ENCODE measurements at places on chromosomes 5 and 9. TPM values are rescaled to one million over a fixed set of nuclear protein-coding genes. Genes with fewer than 3 reads are reported as not detected.
A peak's percentile ranks its signal among the peaks of the same experiment; 100 is the strongest.

DNA sequence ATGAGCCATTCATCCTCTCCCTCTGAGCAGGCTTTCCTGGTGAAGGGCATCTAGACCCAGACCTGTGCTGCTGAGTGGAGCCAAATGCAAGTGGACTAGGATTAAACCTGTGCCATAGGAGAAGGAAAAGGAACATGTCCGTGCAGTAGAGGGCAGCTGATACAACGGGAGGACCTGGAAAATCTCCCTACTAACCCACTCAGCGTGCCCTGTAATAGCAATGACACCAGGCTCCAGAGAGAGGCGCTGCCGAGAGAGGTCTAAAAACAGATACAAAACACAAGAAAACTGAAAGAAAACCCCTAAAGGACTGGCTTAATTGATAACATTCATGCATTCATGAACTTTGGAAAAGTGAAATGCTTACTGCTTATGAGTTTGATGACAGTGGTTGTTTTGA, 60.8 kb downstream of the PFDN1 start:
- H3K36me3 ChIP-seq = no peaks in the 10 kb centered on the region
- DNase-seq = no peak
- H3K27me3 ChIP-seq = no peaks in the 10 kb centered on the region
- H3K4me1 ChIP-seq = peaks cover 12% of the 10 kb centered on the region
- H3K4me3 ChIP-seq = no peak overlapping the region
- H3K27ac ChIP-seq = peak overlapping the region; percentile 15

AFAP1L1 gene
- total RNA-seq = 15.4 TPM

STXBP1 gene
- 57.8 TPM for total RNA-seq

ZBTB6 gene
- 7.5 TPM for total RNA-seq

PCDHGA10 gene
- 4.6 TPM for total RNA-seq

Data from spleen (tissue), 13 donors.